Smooth muscle cell of the brain vasculature (primary cell): ENCODE measurements at places on chromosomes 12 and 14.

- DNase-seq = no peak
These were observed 101.8 kb upstream of the EGLN3 start for GRCh38 chr14:34052658-34053014.

- no peak for DNase-seq
These were observed 310.9 kb downstream of the ADGRD1 start for GRCh38 chr12:131264635-131265034.

GRCh38 chr12:125330645-125331341, 265.6 kb downstream of the AACS start:
- no peak for DNase-seq

DNA sequence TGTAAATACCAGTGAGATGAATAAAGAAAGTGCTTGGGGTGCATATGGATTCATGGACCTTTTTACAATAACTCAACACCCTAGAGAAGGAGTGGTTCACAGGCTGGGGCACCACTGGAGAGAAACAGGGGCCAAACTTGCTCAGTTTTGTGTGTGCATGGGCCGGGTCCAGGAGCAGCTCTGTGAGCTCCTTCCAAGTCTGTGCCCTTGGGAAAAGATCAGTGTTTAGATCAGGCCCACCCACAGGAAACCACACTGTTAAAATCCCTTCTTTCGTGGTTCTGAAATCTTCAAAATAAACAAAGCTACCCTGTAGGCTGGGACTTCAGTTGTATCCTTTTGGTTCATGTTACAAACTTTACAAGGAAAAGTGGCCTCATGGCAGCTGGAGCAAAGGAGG, 156.1 kb upstream of the TMEM260 start:
- peak; percentile 44 for DNase-seq

DNA sequence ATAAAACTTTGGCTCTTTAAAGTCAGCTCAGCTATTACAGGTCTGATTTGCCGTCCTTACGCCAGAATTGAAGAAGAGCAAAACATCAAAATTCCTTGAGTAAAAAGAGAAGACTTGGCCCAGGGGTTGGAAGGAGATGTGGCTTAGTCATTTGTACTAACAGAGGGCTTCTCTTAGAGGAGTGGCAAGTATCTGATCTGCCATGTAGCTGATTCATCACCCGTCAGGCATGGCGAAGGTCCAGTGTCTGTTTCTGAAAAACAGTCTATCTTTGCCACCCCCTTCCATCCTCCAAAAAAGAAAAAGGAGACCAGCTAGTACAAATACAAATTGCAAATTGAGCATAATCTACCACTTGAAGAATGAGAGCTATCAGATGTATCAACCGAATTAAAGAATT, 91.9 kb downstream of the RAD52 start:
- peak; percentile 28 for DNase-seq

- no peak for DNase-seq
These were observed 9.2 kb downstream of the CABP1 start for GRCh38 chr12:120649442-120650232.

- no peak for DNase-seq
These were observed 49.0 kb downstream of the KIF21A start for GRCh38 chr12:39393890-39394289.

DNA sequence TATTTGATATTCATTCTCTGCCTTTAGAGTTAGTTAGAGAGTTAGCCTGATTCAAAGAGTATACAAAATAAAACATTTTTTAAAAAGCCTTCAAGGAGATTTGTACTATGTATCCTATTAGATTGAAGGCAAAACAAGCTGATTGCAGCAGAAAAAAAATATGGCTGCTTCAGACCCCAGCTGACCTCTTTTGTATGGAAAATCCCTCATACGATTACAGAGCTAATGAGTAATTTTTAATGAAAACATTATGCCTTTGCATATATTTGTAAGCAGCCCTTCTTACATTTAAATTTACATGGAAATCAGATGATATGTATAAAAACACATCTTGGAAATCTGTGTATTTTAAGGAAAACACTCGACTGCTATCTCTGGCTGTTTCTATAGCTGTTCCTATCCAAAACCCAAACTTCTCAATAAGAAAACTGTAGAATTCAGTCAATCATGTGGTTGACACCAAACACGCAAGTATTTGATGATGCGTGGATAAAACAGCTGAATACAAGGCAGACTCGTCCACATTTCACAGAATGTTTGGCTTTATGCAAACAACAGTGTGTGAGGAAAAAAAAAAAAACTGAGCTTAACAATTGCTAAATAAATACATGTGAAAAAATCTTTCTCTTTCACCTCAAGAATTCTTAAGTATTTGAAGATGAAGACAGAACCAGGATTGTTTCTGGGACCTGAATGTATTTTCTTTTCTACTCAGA, 275.3 kb downstream of the EGLN3 start:
- DNase-seq = no peak

DNA sequence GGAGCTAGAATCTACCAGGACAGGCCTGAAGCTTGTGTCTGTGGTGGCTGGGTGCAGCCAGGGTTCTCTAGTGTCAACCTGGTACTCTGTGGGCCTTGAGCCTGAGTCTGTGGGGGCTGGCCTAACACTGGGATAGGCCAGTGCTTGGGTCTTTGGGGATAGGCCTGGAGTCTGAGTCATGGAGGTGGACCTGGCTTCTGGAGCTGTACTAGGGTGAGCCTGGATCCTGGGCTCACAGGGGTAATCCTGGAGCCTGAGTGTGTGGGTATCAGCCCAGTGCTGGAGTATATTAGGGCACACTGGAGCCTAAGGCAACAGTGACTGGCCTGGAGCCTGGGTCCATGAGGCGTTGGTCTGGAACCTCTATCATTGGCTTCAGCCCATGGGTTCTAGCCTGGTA, 182.5 kb upstream of the NPAS3 start:
- DNase-seq = no peak
